Naive thymus-derived CD8-positive, alpha-beta T cell (primary cell): ENCODE measurements at places on chromosomes 7 and 10. TPM values are rescaled to one million over a fixed set of nuclear protein-coding genes. Genes with fewer than 3 reads are reported as not detected.

DGKI gene
- total RNA-seq: not detected

KCND2 gene
- not detected for total RNA-seq

DNA sequence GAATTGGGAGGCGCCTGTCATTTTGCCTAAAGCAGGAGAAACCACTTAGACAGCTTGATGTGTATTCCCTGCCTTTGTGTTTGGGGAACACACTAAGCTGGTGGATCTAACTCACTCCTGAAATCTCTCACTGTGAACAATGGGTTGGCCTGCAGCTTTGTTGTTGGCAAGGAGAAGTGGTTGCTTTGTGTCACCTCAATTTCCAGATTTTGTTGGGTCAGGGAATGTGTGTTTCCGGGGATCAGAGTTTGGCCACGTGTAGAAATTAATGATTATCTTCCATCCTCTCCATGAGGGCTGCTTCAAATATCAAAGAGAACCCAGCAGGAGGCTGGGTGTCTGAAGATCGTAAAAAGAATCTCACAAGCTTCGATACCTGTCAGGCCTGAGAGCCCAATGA, 27.8 kb downstream of the A1CF start:
- DNase-seq: no peak
- no peaks in the 10 kb centered on the region for H3K4me1 ChIP-seq
- peaks cover 27% of the 10 kb centered on the region for H3K27me3 ChIP-seq
- H3K4me3 ChIP-seq: no peak overlapping the region
- no peaks in the 10 kb centered on the region for H3K36me3 ChIP-seq

- no peaks in the 10 kb centered on the region for H3K36me3 ChIP-seq
- no peak overlapping the region for H3K27ac ChIP-seq
- DNase-seq: no peak
- no peaks in the 10 kb centered on the region for H3K4me1 ChIP-seq
Measured at GRCh38 chr7:147569116-147569913, 1021.3 kb upstream of the C7orf33 start.

DNA sequence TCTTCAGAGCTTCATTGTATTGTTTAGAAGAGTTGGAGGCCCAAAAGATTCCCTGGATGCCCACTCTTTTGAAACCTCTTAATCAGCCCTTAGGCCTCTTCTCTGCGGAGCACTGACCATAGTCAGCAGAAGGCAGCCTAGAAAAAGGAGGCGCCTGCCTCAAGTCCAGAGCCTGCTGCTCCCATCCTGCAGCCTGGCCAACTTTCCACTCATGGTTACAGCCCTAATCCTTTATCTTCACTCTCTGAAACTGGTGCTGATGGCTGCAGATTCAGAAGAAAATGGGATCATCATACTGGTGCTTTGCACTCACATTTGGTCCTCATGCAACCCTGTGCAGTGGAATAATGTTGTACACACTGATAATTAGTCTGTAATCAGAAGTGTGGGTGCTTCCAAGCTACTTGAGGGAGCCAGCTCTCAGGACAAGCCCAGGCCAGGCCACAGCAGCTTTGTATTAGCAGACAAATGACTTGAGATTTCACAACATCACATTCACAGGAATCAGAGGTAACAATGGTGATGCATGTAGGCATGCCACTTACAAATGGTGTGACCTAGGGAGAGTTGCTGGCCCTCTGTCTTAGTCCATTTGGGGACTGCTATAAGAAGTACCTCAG, 272.9 kb downstream of the GALNT17 start:
- H3K27me3 ChIP-seq: no peaks in the 10 kb centered on the region
- H3K4me3 ChIP-seq: no peak overlapping the region
- no peak for DNase-seq
- no peaks in the 10 kb centered on the region for H3K36me3 ChIP-seq

DNA sequence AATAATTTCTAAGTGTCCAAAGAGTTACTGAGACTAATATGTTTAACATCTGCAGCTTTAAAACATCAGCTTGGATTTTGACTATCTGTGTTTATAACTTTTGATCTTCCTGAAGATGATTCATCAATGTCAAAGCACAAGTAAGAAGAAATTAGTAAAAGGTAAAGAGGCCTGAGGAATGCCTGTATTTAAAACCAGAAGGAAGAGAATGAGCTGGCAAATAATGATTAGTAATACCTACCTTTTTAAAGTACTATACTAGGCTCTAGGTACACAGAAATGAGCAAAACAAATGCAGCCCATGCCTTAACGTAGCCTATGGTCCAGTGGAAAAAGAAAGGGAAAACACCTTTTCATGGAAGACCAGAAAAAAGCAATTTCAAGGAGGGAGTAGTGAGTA, 158.0 kb downstream of the KCND2 start:
- no peaks in the 10 kb centered on the region for H3K27me3 ChIP-seq
- no peak for DNase-seq
- no peaks in the 10 kb centered on the region for H3K4me1 ChIP-seq
- H3K27ac ChIP-seq: no peak overlapping the region
- no peaks in the 10 kb centered on the region for H3K36me3 ChIP-seq

- H3K4me3 ChIP-seq: no peak overlapping the region
- peaks cover 16% of the 10 kb centered on the region for H3K36me3 ChIP-seq
- no peaks in the 10 kb centered on the region for H3K27me3 ChIP-seq
- no peaks in the 10 kb centered on the region for H3K4me1 ChIP-seq
Measured at GRCh38 chr10:73218431-73219191, 28.4 kb downstream of the DNAJC9 start.
